ENCODE measurements at places on chromosomes 13 and 19.

- DNase-seq = no peak
Observed at GRCh38 chr19:39321117-39321831, 611 bp upstream of the LRFN1 start.

- DNase-seq = no peak
Observed at GRCh38 chr19:53621885-53622740, 9.7 kb upstream of the DPRX start.

DNA sequence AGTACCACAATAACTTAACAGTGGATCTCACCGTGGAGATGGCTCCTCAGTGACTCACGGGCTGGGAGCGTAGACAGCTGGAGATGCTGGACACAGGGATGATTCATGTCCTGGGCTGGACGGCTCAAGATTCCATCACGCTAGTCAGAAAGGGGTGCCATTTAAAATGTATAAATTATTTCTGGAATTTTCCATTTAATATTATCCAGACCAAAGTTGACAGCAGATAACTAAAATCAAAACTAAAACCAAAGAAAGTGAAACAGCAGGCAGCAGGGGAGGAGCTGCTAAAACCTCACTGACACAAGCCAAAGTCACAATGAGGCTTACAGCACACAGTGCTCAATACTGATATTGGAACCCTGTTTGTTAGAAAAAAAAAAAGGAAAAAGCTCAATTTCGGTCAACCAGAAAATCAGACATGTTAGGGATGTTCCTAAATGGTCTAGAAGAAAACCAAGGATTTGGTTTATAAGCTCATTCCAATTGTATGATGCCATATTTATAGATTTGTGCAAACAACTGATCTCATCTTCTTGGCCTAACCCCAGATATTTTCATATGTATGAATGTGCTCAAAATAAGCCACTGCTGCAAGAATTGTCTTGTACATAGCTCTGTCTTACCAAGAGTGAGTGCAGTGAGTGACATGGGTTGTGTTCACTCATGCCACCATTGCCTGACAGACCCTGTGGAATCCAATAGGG, 111.8 kb downstream of the SACS start:
- DNase-seq = no peak

- DNase-seq = no peak
Observed at GRCh38 chr13:68676513-68677115, 1431.0 kb upstream of the ATXN8OS start.

DNA sequence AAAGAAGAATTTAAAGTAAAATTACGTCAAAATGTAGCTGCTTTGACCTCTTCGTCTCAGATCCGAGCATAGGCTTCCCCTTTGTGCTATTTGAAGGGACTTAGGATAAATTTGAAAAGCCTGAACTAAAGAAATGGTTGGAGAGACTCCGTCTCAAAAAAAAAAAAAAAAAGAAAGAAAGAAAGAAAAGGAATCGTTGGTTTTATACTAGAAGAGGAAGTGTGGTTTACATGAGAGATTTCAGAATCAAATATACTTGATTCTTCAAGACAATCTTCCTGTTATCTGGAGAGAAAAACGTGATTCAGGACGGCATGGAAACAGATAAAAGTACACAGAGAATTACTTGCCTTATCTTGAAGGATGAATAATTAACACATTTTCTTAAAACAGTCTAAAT, 474 bp upstream of the ZNF780B start:
- no peak for DNase-seq

DNA sequence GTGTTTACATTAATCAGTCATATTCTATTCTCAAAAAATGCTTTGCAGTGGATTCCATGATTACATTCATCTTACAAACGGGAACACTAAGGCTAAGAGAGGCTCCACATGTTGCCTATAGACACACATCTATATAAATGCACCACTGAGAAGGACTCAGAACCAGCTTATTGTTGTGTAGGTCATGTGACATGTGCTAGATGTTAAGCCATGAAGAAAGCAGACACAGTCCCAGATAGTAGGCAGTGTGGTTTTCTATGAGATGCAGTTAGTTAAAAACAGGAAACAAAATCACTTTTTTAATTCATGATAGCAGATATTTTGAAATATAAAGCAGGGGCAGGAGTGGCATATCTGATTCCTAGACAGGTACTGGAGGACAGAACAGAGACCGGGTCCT, 10.7 kb downstream of the SIGLEC6 start:
- no peak for DNase-seq

DNA sequence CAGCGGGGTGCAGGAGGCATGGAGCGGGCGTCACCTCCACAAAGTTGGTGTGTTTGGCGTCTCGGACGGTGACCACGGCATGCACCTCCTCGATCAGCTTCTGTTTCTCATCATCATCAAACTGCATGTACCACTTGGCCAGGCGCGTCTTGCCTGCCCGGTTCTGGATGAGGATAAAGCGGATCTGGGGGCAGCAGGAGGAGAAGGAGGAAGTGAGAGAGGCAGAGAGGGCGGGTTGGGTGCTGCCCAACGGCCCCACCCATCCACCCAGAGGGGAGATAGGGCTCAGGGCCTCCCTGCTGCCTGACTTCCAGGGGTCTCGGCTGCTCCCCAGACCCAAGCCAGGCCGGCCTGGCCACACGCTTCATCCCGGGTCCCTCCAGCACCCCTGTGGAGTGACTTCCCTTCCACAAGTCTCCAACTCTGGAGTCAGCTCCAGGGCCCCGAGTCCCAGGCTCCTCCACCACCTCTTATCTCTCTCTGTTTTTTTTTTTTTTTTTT, 4.6 kb downstream of the AP2S1 start:
- no peak for DNase-seq

- DNase-seq = no peak
Observed at GRCh38 chr19:48953990-48954594, 583 bp upstream of the BAX start.

GRCh38 chr19:33235269-33235995, 9.8 kb upstream of the SLC7A10 start:
- peak; percentile 63 for DNase-seq

DNA sequence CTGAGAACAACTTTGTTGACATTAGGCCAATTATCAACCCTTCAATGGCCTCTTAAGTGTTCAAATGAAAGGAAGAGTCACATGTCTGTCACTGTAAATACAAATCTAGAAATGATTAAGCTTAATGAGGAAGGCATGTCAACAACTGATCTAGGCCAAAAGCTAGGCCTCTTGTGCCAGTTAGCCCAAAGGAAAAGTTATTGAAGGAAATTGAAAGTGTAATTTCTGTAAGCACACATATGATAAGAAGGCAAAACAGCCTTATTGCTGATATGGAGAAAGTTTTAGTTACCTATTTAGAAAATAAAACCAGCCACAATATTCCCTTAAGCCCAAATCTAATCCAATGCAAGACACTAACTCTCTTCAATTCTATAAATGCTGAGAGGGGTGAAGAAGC, 604.7 kb downstream of the SLITRK6 start:
- DNase-seq = no peak

GRCh38 chr19:15587663-15588062, 27.4 kb upstream of the CYP4F8 start:
- DNase-seq = no peak

DNA sequence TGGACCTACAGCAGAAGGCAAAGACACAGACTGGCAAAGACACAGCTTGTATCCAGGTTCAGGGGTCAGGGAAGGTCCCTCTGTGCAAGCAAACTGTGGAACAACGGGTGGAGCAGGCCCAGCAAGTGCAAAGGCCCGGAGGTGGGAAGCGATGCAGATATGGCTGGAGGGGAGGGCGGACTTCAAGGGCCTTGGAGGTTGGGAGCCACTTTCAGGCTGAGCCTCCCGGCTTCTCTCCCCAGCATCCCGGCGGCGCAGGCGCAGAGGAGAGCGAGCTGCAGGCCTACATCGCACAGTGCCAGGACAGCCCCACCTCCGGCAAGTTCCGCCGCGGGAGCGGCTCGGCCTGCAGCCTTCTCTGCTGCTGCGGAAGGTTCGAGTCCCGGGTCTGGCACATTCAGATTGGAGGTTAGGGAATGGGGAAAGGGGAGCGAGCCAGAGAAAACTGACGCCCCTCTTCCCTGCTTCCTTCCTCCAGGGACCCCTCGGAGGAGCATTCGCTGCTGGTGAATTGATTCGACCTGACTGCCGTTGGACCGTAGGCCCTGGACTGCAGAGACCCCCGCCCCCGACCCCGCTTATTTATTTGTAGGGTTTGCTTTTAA, 2.1 kb upstream of the PNPLA6 start:
- no peak for DNase-seq

- no peak for DNase-seq
Observed at GRCh38 chr19:10706990-10707389, 5.8 kb downstream of the QTRT1 start.

DNA sequence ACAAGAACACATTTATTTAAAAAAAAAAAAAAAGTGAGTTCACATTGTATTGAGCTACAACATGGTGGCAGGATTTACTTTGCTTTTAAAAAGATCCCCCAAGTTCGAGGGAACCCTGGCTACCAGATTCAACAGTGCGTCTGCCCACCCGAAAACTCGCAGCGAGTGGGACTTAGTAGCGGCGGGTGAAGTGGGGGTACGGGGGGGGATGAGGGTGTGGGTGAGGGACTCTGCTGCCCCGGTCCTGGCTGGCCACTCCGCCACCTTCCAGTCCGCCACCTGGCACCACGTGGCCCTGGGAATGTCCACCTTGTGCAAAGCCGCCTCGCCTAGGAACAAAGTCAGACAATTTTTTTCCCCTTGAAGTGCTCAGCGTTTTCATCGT, 19.3 kb upstream of the TINCR start:
- no peak for DNase-seq

- DNase-seq = no peak
Observed at GRCh38 chr13:113151745-113152690, 6.4 kb upstream of the PROZ start.

DNA sequence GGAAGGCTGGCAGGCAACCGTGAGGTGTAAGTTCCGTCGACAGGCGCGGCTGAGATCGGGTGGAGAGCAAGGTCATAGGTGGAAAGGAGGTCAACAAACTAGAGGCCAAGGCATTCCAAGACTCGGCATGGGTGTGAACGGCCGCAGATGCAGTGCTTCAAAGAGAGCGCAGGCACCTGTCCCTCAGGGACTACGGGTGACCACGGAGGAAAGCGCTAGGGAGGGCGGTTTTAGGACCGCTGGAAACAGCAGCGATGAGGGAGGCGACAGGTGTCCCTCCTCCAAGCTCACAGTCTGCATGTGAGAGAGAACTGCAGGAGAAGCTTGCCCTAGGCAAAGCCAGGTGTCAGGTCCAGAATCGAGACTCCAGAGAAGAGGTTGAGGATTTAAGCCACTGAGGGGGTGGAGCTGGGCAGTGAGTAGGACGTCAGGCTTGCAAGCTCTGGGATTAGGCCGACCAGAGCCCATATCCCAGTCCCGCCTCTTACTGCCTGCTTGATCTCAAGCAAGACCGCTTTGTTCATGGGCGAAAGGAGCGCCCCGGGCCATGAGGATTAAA, 1.6 kb upstream of the MLNR start:
- no peak for DNase-seq

DNA sequence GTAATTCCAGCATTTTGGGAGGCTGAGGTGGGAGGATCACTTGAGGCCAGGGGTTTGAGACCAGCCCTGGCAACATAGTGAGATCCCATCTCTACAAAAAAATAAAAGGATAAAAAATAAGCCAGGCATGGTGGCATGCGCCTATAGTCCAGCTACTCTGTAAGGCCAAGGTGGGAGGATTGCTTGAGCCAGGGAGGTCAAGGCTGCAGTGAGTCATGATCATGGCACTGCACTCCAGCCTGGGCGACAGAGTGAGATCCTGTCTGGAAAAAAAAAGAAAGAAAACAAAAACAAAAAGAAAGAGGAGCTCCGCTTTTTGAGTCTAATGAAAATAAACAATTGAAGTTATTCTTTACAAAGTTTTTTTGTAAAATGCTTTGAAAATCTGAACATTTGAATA, 326.2 kb downstream of the GPC5 start:
- DNase-seq = no peak

DNA sequence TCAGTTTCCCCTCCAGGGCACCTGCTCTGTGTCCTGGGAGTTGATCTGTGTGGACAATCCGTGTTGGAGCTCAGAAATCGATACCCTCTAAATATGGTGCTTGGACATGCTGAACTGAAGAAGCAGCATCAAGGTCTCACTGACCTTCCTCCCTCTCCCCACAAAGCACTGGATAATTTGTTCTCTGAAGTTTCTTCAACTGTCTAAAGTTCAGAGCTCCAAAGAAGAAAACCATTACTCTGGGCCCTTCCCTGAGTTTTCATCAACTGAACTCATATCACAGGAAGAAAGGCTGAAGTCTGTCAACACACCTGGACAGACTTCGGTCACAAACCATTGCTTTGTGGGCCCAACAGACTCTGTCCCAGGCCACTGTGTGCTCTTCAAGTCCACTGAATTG, 132.1 kb downstream of the RGCC start:
- DNase-seq = no peak

GRCh38 chr19:3899531-3900294, 19.2 kb downstream of the ATCAY start:
- no peak for DNase-seq

- DNase-seq = no peak
Observed at GRCh38 chr13:43977911-43978310, 98.2 kb downstream of the LACC1 start.

DNA sequence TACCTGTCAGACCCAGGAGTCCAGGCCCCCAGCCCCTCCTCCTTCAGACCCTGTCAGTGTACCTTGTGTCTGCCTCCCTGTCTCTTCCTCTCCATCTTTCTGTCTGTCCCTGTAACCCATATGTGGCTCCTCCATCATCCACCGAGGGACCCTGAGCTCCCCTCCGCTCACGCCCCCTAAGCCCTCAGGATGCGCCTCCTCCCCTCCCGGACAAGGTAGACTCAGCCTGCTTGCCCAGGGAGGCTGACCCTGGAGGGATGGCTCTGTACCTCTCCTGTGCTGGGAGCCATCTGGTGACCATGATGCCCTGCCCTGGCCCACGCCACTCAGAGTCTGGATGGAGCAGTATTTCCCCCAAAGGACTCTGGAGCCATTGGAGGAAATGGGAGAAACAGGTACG, 1.0 kb upstream of the CAPN12 start:
- no peak for DNase-seq

GRCh38 chr19:44574186-44574950, 39.0 kb upstream of the IGSF23 start:
- no peak for DNase-seq

DNA sequence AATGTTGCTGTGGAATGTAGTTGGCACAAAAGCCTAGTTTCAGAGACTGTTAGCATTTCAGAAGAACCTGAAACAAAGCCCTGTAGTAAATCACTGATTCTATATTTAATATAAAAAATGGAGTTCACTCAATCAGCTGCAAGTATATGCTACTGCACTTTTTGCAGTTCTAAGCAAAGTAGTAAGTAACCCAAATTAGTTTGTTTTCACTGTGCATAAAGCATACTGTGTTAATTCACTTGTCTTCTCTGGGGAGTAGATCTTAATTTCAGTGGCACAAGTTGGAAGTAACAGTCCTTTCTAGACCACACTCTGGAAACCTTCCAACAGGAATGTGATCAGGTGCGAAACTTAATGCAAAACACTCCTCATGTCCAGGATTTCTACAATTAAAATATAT, 139.3 kb downstream of the DACH1 start:
- DNase-seq = no peak

- DNase-seq = peak; percentile 73
Observed at GRCh38 chr19:12884926-12885748, 1.9 kb downstream of the KLF1 start.

DNA sequence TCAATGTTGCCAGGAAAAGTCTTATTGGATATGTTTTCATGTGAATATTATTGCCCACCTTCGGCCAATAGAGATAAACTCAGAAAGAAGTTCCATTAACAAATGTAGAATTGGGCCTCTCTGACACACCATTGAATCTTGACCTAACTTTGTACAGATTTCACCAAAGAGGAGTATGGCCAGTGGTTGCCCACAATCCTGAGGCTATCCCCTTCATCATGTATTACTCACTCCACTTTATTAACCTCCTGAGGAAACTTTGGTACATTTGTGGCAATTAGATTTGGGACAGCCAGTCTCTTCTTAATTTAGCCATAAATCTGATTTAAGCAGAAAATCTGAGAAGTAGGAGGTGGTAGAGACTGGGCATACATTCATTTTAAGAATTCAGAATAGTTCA, 53.3 kb upstream of the POSTN start:
- DNase-seq = no peak

Measured in activated CD8-positive, alpha-beta memory T cell treated with anti-CD3 and anti-CD28 coated beads for 4 hours (primary cell).